PC-3 (cell line): ENCODE measurements at places on chromosomes 6 and 20. TPM values are rescaled to one million over a fixed set of nuclear protein-coding genes. Genes with fewer than 3 reads are reported as not detected.

The COL10A1 gene
- not detected in 2 replicates for total RNA-seq

GRCh38 chr20:64107736-64108457 lies 532 bp upstream of the NPBWR2 start:
- no peak for DNase-seq
- H3K4me1 ChIP-seq, result no peaks in the 10 kb centered on the region
- H3K36me3 ChIP-seq, result no peaks in the 10 kb centered on the region
- no peak overlapping the region for H3K27ac ChIP-seq

The TNFRSF6B gene
- total RNA-seq, result 41.6 and 59.0 TPM in 2 replicates

The OPRM1 gene
- not detected in 2 replicates for total RNA-seq

The PTK6 gene
- 11.1 and 15.1 TPM in 2 replicates for total RNA-seq

The RRAGD gene
- 0.35 and 0.62 TPM in 2 replicates for total RNA-seq

DNA sequence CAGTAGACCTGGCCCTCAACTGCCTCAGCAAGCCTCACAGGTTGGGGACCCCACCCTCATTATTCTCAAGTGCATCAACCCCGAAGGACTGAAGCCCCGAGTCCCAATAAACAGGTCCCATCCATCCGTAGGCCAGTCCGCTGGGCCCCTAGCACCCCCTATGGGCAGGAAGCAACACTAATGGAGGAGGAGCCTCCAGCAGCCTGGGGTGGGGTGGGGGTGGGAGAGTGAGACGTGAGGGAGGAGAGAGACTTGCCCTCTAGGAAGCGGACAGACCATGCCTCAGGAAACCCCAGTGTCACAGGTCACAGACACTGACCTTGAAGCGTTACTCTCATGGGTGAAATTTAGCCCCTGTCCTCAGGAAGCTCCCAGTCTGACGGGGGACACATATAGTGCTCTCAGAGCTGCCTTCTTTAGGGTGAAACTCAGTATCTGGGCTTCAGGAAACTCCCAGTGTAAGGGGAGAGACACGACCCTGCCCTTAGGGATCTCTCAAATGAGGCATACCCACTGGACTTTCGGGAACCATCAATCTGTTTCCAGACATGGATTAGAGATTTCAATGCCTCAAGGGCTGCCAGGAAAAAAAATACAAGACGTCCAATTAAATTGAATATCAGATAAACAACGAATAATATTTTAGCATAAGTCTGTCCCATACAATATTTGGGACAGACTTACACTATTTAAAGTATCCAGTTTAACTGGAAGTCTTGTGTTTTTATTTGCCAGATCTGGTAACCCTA lies 125.8 kb downstream of the MRPL14 start:
- no peaks in the 10 kb centered on the region for H3K36me3 ChIP-seq
- H3K4me3 ChIP-seq, result peak overlapping the region; percentile 47; the same call in 1 of the 2 replicates
- no peaks in the 10 kb centered on the region for H3K27me3 ChIP-seq
- peaks cover 7% of the 10 kb centered on the region for H3K4me1 ChIP-seq
- H3K27ac ChIP-seq, result no peak overlapping the region
- no peak for DNase-seq

The SS18L1 gene
- 17.9 and 19.1 TPM in 2 replicates for total RNA-seq

GRCh38 chr6:113644861-113645575 lies 212.1 kb upstream of the MARCKS start:
- H3K4me3 ChIP-seq, result no peak overlapping the region
- H3K27me3 ChIP-seq, result no peaks in the 10 kb centered on the region
- peak; percentile 78 for DNase-seq
- peaks cover 35% of the 10 kb centered on the region for H3K4me1 ChIP-seq
- H3K36me3 ChIP-seq, result no peaks in the 10 kb centered on the region

DNA sequence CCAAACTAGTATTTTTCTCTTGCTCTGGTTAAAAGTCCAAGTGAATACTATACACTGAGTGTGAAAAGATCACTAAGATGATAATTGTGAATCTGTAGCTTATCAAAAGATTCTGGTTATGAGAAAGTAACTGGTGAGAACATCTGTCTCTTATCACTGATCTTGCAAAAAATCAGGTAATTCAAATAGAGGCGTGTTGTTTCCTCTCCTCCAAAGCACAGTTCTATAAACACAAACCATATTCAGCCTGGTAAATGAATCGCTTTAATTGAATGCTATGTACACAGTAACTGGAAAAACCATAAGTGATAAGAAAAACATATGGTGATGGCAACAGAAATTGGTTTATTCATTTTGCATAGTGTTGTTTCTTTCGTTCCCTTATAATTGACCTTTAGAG lies 161.0 kb downstream of the RALGAPA2 start:
- H3K4me1 ChIP-seq, result peaks cover 53% of the 10 kb centered on the region
- peak; percentile 38 for DNase-seq
- H3K27ac ChIP-seq, result peak overlapping the region; percentile 95
- no peaks in the 10 kb centered on the region for H3K36me3 ChIP-seq
- H3K4me3 ChIP-seq, result no peak overlapping the region

- H3K4me3 ChIP-seq, result no peak overlapping the region
- H3K4me1 ChIP-seq, result no peaks in the 10 kb centered on the region
- DNase-seq, result no peak
- H3K36me3 ChIP-seq, result no peaks in the 10 kb centered on the region
Measured at GRCh38 chr6:118083711-118084110, 176.6 kb downstream of the SLC35F1 start.

- peak overlapping the region; percentile 73 for H3K4me3 ChIP-seq
- H3K27me3 ChIP-seq, result no peaks in the 10 kb centered on the region; the same call in 1 of the 2 replicates
- peak; percentile 55 for DNase-seq
- no peaks in the 10 kb centered on the region for H3K36me3 ChIP-seq
Measured at GRCh38 chr20:23048283-23049200, 930 bp downstream of the THBD start.

The DPPA5 gene
- total RNA-seq, result not detected in 2 replicates

The CRISP2 gene
- not detected in 2 replicates for total RNA-seq

DNA sequence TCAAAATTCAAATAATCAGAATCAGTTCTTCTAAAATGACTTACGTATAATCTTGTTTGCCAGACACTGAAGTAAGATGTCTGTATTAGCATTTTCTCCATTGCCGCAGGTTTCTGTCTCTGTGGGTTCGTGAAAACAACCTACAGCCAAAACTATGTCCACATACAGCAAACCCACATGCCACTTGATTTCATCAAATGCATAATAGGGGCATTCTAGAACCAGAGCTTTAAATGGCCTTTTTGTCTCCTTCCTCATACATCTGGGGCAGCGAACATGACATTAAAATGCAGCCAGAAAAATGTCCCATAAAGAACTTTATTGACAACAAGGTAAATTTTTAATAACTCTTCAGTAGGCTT lies 90.2 kb upstream of the QKI start:
- no peaks in the 10 kb centered on the region for H3K36me3 ChIP-seq
- peaks cover 30% of the 10 kb centered on the region for H3K4me1 ChIP-seq
- no peak for DNase-seq
- H3K4me3 ChIP-seq, result 0 out of 2 replicates have a peak overlapping the region, but pooled peaks have one; percentile 52
- no peaks in the 10 kb centered on the region for H3K27me3 ChIP-seq
- H3K27ac ChIP-seq, result peak overlapping the region; percentile 96

DNA sequence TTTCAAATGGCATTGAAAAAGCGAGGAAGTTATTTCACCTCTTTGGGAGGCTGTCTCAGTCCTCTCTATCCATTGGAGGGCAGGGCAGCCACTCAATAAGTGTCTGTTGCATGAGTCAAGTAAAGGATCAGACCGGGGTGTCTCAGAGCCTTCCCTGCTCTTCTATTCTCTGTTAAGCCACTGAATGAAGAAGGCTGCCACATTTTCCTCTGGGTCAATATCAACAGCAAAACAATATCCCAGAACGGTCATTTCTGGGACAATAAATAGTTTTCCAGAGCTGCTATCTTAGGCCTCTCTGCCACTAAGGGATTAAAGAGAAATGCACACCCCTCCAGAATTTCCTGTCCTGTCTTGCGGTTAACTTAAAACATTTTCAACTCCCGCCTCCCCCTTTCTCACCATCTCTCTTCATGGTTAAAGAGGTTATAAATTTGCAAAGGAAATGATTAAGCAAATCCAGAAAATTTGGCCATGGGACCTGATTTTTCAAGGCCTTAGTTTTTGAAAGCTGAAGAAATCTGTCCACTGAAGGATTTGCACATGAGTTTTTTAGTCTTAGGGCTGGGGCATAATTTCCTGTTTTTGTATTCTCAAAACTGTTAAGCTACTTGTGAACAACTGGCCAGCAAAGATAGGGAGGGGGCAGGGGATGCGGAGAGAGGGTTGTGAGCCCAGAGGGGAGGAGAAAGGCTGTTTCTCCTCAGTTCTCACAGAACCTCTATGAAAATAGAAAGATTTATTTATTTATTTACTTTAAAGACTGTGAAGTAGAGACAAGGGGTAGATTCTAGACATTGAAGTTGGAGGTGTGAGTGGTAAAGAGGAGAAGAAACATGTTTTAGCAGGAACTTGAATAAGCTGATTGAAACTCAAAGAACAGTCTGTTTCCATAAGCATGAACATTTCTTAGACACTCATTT lies 135.7 kb downstream of the BCAS1 start:
- peak; percentile 40 for DNase-seq
- H3K27ac ChIP-seq, result no peak overlapping the region
- no peaks in the 10 kb centered on the region for H3K36me3 ChIP-seq

- peaks cover 43% of the 10 kb centered on the region for H3K4me1 ChIP-seq
- DNase-seq, result peak; percentile 59
- no peaks in the 10 kb centered on the region for H3K36me3 ChIP-seq
- no peaks in the 10 kb centered on the region for H3K27me3 ChIP-seq
- peak overlapping the region; percentile 99 for H3K27ac ChIP-seq
- no peak overlapping the region for H3K4me3 ChIP-seq
Measured at GRCh38 chr6:116386581-116387299, 16.0 kb downstream of the DSE start.

The CST2 gene
- not detected in 2 replicates for total RNA-seq

DNA sequence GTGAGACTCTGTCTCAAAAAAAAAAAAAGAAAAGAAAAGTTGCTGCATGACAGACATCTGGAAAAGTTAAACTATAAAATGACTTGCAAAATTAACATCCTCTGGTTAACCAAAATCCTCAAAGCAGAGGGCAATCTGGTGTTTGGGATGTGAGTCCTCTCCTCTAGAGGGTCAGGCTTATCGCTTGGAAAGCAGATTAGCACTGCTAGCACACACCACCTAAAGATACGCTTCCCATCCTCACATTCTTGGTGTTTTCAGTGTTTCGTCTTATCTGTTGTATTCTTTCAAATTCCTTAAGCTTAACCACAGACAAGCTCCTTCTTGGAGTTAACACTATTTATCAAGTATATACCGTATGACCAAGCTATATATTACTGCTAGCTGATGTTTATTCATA lies 198.0 kb downstream of the SOX4 start:
- no peak for DNase-seq
- no peaks in the 10 kb centered on the region for H3K27me3 ChIP-seq
- H3K36me3 ChIP-seq, result no peaks in the 10 kb centered on the region
- no peak overlapping the region for H3K27ac ChIP-seq

The RIPPLY2 gene
- total RNA-seq, result not detected in 2 replicates

- no peak overlapping the region for H3K27ac ChIP-seq
- H3K27me3 ChIP-seq, result no peaks in the 10 kb centered on the region
- H3K36me3 ChIP-seq, result no peaks in the 10 kb centered on the region
- no peak overlapping the region for H3K4me3 ChIP-seq
- DNase-seq, result peak; percentile 16
- H3K4me1 ChIP-seq, result peaks cover 12% of the 10 kb centered on the region; the same call in 1 of the 2 replicates
Measured at GRCh38 chr20:10985536-10985935, 311.7 kb upstream of the JAG1 start.

GRCh38 chr6:13005994-13006393 lies 289.4 kb downstream of the PHACTR1 start:
- no peak for DNase-seq
- peaks cover 4% of the 10 kb centered on the region; the same call in 1 of the 2 replicates for H3K4me1 ChIP-seq
- no peaks in the 10 kb centered on the region for H3K36me3 ChIP-seq
- H3K4me3 ChIP-seq, result no peak overlapping the region
- H3K27ac ChIP-seq, result no peak overlapping the region

- H3K4me1 ChIP-seq, result peaks cover 7% of the 10 kb centered on the region; the same call in 1 of the 2 replicates
- peak overlapping the region; percentile 90 for H3K4me3 ChIP-seq
- no peak overlapping the region for H3K27ac ChIP-seq
- no peaks in the 10 kb centered on the region for H3K36me3 ChIP-seq
- DNase-seq, result peak; percentile 66
Measured at GRCh38 chr6:35687658-35688604, 784 bp downstream of the FKBP5 start.

- DNase-seq, result peak; percentile 88
- no peak overlapping the region for H3K4me3 ChIP-seq
- no peaks in the 10 kb centered on the region for H3K27me3 ChIP-seq
- H3K4me1 ChIP-seq, result no peaks in the 10 kb centered on the region
- no peak overlapping the region for H3K27ac ChIP-seq
- H3K36me3 ChIP-seq, result no peaks in the 10 kb centered on the region
Measured at GRCh38 chr6:36360241-36361054, 23.8 kb upstream of the BNIP5 start.

DNA sequence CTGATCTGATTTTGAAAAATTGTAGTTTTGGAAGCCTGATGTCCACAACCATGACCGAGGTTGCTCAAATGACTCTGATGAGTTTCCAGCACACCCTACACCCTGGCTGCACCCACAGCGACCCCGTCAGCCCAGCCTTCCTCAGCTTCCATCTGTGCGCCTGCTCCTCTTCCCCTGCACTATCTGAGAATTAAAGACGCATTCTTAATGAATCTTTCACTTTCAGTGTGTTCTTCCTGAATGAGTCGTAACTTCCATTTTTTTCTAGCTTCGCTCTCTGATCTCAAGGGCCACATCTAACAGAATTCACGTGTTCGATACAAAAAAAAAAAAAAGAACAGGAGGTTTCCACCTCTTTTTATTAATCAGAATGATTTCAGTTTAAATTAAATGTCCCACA lies 21.3 kb upstream of the RREB1 start:
- no peaks in the 10 kb centered on the region for H3K27me3 ChIP-seq
- no peaks in the 10 kb centered on the region for H3K4me1 ChIP-seq
- no peak for DNase-seq
- no peak overlapping the region for H3K4me3 ChIP-seq
- no peak overlapping the region for H3K27ac ChIP-seq

The SUMO4 gene
- 0.69 TPM in 1 of 2 replicates, not detected in the other for total RNA-seq

DNA sequence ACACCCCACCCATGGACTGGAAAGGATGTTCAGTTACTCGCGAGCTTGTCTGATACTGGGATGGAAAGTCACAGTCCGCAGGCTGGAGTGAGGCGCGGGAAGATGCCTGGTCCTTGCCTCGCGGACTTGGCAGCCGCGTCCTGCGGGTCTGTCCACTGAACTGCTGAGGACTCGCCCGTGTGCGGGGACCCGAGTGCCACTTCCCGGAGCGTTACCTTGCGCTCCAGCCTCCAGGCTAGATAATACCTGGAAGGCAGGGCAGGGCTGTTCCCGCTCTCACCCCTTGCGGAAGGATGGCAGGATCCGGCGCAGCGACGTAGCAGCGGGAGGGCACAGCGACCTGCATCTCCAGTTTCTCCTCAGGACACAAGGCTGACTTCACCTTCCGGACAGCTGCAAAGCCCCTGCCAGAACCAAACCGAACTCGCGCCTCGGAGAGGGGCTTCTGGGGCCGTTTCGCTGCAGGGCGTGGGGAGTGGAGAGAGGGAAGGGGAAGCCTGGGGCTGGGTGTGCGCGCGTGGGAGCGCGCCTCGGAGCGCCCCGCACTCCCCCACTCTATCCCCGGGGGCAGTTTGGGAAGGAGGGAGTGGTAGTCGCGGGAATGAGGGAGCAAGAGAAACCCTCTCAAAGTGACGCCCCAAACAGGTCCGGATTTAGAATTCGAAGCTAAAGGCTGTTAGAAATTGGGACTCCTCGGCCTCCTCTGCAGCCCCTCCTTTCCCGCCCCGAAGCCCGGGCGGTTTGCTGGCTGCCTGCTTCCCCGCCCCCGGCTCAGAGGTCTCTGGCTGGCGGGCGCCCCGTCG lies at the start of gene KCNQ5:
TSS of gene KCNQ5 (plus strand) at position 774 of the 803 bp plus-strand sequence.
- no peaks in the 10 kb centered on the region for H3K4me1 ChIP-seq
- DNase-seq, result no peak
- H3K27ac ChIP-seq, result no peak within 1 kb of the TSS
- no peak within 1 kb of the TSS for H3K4me3 ChIP-seq
- no peaks in the 10 kb centered on the region for H3K27me3 ChIP-seq
